ENCODE measurements at places on chromosomes 1 and 21. TPM values are rescaled to one million over a fixed set of nuclear protein-coding genes. Genes with fewer than 3 reads are reported as not detected.

The CATSPERE gene
- 1.8 TPM for total RNA-seq

The SELL gene
- total RNA-seq: 0.25 TPM

The MROH7 gene
- total RNA-seq: not detected

The AGBL4 gene
- 0.45 TPM for total RNA-seq

GRCh38 chr1:46650491-46650890 lies 17.7 kb downstream of the ATPAF1 start:
- DNase-seq: no peak

- peak; percentile 76 for DNase-seq
Measured at GRCh38 chr1:183989078-183989577, 48.4 kb downstream of the COLGALT2 start.

DNA sequence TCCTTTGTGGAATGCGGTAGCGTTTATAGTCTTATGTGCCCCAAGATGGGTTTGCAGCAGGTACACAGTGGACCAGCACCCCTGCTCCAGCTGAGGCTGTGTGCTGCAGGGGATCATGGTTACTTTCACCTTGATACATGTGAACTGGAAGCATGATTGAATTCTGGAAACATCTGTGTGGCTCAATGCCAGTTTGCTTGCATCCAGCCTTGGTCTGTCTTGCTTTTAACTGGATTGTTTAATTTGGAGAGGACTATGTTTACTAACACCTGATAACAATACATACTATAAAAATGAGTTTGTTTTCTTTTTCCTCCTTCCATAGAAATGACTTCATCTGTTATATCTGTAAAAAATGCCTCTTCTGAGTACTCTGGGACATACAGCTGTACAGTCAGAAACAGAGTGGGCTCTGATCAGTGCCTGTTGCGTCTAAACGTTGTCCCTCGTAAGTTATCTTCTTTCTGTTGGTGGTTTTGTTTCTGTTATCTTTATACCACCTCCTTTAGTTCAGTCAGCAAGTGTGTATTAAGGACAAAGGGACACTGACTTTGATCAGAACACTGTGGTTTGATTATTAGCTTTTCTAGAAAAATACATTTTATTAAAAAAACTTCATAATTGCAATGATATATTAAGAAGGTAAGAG lies 47.7 kb downstream of the CXADR start:
- no peak for DNase-seq

GRCh38 chr21:45224189-45224938 lies 63.3 kb downstream of the POFUT2 start:
- DNase-seq: no peak

GRCh38 chr1:7984811-7985210 lies 23.3 kb downstream of the PARK7 start:
- no peak for DNase-seq

DNA sequence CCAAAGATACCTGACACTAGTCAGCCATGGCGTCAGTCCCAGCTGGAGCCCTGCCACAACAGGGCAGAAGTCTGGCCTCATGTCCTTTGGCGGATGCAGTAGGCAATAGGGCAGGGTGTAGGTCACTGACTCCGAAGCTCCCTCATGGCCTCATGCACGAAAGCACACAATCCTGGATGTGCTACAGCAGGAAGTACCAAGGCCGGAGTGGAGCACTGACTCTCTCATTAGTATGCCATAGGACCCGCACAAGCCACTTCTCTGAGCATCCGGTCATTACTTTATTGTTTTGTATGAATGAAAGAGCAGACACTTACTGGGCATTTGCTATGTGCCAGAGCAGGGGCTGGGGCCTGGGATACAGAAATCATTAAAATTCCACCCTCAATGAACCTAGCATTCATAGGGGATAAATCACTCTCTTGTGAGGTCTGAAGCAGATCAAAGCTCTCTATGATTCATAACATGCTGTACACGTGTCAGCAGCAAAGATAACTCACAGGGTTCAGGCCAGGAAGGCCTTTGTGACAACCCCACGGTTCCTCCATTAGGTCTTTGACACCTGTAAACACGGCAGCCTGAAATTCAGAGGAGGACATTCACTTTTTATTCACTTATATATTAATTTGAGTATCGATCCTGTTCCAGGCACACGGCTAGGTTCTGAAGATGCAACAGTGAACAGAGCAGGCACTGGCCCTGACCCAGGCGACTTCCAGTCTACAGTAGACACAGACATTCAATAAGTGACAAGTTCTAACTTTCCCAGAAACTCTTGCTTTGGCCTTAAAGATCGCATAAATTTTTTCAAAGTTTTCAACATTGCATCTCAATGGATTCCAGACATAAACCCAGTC lies 357.9 kb upstream of the USP24 start:
- peak; percentile 87 for DNase-seq

DNA sequence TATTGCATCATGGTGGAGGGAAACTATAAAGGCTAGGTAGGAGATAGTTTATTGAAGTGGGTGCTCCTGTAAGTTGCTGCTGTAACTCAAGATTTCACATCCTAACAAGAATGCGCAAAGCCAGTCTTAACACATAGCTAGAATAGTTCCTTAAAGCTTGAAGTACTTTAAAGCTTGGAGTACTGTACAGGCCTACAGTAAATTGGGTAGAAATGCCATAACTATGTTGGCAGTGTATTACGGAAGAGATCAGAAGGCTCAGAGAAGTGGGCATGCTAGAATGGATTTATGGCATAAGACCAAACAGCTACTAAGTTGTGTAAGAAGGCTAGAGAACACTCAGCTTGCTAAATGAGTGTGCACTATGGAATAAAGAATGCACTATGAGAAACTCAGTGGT lies 44.5 kb downstream of the DMRTA2 start:
- DNase-seq: no peak

DNA sequence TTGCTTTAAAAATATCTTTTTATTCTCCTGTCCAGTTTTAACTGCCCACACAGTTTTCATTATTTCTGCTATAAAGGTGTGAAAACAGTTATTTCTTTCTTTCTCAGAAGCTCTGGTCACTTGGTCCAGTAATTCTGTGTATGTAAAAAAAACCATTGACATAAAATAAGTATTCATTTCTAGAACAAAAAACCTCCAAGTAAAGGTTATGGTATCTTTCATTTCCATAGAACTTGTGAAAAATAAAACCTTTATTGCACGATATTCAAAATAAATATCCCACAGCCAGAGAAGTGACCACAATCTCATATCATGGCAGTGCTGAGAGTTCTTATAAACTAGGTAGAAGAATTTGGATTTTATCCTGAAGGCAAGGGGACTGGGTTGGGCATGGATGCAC lies 96.9 kb upstream of the TNFSF4 start:
- no peak for DNase-seq

DNA sequence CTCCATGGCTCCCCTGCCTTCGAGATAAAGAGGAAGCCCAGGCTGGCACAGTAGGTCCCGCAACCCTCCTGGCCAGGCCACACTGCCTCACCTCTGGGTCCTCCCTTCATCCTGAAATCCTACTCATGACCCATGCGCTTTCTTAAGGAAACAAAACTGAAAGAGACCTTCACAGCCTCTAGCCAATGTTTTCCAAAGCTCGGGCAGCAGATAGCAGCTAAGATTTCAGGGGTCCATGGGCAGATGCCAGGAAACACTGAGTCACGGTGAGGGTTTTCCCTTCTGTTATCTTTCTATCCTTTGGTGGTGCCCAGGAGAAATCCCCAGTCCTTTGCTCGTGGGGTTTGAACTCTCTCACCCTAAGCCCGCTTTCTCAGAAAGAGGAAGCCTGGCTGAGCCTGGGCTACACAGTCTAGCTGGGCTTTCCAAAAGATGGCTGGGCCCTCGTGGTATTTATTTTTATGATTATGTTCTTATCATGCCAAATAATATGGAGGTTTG lies 26.6 kb downstream of the TTC39A start:
- DNase-seq: no peak

GRCh38 chr1:67710417-67710816 lies 25.4 kb downstream of the GADD45A start:
- DNase-seq: peak; percentile 84

DNA sequence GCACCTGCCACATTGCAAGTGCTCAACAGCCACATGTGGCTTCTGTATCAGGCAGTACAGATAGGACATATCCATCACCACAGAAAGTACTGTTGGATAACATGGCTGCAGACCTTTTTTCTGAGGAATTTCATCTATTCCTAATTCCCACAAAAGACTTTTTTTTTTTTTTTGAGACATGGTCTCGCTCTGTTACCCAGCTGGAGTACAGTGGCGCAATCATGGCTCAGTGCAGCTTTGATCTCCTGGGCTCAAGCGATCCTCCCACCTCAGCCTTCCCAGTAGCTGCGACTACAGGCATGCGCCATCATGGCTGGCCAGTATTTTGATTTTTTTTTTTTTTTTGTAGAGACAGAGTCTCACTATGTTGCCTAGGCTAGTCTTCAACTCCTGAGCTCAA lies 33.3 kb downstream of the YARS1 start:
- peak; percentile 79 for DNase-seq

DNA sequence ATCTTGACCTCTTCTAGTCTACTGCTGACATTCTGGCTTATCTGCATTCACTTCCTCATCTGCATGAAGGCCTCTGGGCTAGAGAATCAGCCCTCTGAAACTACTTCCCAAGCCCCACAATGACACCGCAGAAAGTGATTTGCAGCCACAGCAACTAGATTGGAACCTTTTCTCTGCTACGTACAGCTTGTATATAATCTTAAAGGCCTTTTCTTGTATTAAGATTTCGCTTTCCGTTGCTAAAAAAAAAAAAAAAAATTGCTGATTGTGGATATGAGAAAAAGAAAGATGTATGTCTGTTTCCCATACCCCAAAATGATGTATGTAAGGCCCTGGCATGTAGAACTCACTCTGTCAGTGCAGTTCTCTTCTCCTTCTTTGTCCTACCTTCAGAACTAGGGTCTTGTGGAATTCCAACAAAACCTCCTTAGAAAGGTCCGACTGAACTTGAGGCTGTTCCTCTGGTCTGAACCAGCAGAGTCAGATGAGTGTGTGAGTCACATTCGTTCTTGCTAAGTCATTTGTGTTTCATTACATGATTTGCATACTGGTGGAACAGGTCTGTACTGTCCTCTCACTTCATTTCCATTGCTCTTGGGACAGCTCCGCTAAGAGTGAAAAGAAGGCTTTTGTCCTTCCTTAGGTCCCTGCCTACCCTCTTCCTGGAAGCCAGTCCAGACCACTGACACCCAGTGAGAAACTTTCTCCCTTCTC lies 62.7 kb downstream of the PLPP3 start:
- peak; percentile 96 for DNase-seq

- DNase-seq: peak; percentile 80
Measured at GRCh38 chr1:61170328-61171238, 88.2 kb downstream of the NFIA start.

DNA sequence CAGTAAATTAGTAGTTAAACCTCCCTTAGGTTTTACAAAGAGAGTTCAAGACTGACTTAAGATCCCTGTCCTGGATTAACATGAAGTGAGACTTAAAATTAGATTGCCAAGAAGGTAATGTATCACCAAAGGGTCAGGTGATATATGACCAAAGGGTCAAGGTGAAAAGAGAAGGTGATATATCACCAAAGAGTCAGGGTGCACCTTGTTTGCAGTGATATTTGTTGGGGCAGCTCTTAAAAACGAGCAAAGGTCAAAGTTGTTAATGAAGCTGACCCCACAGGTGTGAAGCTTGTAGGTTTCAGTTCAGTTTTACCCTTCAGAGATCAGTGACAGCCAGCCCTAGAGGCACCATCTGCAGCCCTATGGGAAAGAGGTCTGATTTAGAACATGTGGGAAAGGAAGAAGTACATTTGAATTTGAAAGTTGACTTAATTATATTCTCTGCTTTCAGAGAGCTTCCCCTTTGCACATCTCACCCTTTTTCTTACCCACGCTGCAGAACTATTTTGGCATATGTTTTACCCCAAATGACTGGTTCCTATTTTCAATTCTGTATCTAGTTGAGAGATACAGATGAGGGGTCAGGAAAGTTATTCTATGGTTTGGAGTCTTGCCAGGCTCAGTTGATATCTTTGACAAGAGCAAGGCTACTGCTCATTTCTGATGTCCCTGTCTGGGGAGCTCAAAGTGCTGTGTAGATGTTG lies 170.8 kb downstream of the S1PR1 start:
- no peak for DNase-seq

DNA sequence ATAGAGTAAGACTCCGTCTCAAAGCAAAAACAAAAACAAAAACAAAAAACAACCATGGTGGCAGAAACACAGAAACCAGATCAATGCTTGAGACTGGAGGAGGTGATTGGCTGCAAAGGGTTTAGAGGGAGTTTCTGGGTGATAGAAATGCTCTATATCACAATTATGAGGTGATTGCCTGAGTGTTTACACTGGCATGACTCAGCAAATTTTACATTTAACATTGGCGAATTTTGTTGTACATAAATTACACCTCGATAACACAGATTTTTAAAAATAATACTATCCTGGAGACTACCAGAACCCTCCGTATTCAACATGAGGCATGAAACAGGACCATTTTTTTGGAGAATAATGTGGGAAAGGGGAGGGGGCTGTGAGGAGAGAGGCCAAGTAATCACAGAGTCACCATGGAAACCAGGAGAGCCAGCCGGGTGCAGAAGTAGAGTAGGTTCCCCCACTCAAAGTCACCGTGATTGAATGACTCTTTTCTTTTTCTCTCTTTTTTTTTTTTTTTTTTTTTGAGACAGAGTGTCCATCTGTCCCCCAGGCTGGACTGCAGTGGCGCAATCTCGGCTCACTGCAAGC lies 24.3 kb downstream of the HEYL start:
- no peak for DNase-seq

DNA sequence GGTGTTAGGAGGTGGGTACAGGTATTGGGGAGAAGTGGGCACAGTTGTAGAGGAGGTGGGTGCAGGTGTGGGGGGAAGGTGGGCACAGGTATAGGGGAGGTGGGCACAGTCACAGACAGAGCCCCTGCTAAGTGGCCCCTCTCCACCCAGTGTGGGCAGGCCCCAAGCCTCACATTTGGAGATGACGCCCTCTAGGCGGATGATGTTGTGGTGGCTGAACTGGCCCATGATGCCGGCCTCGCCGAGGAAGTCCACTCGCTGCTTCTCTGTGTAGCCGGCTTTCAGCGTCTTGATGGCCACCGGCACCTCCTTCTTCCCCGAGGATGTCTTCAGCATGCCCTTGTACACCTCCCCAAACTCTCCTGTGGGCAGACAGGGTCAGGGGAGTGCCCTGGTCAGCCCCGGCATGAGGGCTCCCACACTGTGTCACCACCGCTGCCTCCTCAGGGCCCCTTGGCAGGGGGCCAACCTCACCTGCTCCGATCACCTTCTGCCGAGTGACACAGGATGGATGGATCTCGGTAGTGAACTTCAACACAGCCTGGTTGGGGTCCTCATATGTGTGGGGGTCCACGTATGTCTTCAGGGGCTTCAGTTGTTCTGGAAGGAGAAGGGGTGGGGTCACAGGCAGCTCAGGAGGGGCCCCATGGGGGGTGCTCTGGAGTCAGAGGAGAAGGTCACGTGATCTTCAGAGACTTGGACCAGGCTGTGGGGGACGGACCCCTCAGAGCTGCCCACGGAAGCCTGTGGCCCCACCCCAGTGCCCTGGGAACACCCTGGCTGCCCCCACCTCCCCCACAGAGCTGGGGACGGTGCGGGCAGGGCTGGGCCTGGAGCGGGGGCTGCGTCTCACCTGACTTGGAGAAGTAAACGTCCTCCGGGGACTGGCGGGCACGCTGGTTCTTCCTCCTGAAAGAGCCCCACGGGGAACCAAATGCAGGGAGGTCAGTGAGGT lies 22.6 kb downstream of the EPHA2 start:
- no peak for DNase-seq

- no peak for DNase-seq
Measured at GRCh38 chr1:228267962-228268880, 60.4 kb downstream of the OBSCN start.

All from renal cortical epithelial cell (primary cell).